ENCODE measurements at places on chromosomes 2 and 18.

DNA sequence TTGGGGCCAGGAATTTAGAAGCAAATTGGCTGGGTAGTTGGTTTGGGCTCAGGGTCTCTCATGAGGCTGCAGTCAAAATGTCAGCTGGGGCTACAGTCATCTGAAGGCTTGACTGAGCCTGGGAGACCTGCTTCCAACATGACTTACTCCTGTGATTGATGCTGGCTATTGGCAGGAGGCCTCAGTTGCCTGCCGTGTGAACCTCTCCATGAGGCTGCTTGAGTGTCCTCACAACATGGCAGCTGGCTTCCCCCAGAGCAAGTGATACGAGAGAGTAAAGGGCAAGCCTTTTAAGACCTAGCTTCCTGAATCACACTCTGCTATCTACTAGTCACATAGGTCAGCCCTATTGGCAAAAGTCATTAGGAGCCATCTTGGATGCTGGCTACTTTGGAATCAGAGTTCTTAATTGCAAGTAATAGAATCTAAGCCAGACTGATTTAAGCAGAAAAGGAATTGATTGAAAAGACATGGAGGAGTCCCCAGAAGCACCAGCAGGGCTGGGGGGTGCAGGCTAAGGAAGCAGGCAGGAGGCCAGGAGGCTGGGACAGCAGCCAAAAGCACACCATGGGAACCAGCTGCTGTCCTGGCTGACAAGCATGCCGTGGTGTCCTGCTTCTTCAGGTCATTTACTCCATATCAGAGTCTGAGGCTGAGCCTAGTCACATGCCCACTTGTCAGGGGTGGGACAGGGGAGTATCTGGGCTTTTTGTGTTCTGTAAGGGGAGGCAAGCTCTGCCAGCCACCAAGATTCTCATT is 7.8 kb upstream of the GIGYF2 start:
- no peak for DNase-seq

- no peak for DNase-seq
Measured at GRCh38 chr2:122528061-122528460, 772.6 kb downstream of the TSN start.

DNA sequence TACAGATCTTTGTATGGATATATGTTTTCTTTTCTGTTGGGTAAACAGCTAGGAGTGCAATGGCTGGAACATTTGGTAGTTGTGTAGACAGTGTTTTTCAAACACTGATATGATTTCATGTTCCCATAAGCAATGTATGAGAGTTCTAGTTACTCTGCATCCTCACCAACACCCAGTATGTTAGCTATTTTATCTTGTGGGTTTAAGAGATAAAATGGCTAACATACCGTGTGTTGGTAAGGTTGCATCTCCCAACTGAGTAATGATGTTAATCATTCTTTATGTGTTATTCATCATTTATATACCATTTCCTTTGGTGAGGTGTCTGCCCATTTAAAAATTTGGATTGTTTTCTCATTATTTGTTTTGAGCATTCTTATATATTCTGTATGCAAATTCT is 65.7 kb downstream of the LYPD6B start:
- DNase-seq: no peak

GRCh38 chr18:61736133-61736532 is 156.7 kb downstream of the RNF152 start:
- no peak for DNase-seq

- no peak for DNase-seq
Measured at GRCh38 chr2:25592766-25593292, 80.5 kb downstream of the DTNB start.

DNA sequence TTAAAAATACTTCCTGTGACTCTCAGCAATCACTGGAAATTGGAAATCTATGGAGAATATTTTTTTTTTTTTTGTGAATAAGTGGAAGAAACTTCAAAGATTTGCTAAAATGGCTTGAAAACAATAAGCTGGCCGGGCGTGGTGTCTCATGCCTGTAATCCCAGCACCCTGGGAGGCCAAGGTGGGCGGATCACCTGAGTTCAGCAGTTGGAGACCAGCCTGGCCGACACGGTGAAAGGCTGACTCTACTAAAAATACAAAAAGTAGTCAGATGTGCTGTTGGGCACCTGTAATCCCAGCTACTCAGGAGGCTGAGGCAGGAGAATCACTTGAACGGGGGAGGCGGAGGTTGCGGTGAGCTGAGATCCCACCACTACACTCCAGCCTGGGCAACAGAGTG is 155.5 kb upstream of the CAVIN2 start:
- no peak for DNase-seq

DNA sequence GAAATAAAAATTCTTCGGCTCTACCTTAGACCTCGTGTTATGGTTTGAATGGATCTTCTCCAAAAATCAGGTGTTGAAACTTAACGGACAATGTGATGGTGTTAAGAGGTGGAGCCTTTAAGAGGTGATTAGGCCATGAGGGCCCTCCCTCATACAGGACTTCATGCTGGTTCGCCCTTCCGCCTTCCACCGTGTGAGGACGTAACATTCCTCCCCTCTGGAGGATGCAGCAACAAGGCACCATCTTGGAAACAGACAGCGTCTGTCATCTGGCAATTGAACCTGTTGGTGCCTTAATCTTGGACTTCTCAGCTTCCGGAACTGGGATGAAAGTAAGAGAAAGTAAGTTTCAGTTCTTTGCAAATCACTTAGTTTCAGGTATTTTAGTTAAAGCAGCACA is 126.3 kb upstream of the SPRED2 start:
- DNase-seq: no peak

DNA sequence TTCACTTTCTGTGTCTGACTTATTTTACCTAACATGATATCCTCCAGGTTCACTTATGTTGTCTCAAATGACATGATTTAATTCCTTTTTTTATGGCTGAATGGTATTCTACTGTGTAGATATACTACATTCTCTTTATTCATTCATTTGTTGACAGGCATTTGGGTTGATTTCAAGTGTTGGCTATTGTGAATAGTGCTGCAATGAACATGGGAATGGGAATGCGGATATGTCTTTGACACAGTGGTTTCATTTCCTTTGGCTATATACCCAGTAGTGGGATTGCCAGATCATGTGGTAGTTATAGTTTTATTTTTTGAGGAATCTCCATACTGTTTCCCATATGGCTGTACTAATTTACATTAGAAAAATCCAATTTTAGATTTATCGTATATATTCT is 195.4 kb upstream of the KLHL14 start:
- no peak for DNase-seq

GRCh38 chr2:181621779-181622490 is 35.0 kb downstream of the CERKL start:
- no peak for DNase-seq

- DNase-seq: no peak
Measured at GRCh38 chr2:42928161-42928691, 135.8 kb upstream of the HAAO start.

DNA sequence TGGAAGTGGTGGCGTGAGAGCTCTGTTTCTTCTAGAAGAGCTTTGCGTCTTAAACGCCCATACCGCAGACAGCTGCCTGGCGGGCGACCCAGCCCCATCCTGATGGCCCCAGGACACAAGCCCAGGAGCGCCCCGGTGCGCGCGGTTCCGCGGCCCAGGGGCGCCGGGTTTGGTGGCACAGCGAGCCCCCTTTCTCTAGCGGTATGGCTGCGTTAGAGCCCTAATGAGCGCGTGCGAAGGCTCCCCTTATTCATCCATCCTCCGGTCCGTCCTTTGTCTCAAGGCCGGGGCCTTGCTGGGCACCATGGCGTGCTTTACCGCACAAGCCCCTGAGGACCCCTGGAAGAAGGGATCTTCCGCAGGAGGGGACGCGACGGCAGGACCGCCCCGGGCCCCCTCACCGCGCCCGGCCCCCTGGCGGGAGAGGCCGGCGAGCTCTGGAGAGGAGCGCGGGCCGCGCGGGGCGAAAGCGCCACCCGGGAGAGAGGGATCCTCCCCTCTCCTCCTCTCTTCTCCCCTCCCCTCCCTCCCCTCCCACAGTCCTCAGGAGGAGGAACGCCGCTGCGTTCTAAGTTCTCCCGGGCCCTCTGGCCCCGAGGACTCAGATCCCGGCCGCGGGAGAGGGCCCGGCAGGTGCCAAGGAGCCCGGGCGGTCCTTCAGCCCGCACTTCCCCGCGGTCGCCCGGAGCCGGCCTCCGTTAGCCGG is 626 bp upstream of the SLC1A4 start:
- DNase-seq: peak; percentile 55

DNA sequence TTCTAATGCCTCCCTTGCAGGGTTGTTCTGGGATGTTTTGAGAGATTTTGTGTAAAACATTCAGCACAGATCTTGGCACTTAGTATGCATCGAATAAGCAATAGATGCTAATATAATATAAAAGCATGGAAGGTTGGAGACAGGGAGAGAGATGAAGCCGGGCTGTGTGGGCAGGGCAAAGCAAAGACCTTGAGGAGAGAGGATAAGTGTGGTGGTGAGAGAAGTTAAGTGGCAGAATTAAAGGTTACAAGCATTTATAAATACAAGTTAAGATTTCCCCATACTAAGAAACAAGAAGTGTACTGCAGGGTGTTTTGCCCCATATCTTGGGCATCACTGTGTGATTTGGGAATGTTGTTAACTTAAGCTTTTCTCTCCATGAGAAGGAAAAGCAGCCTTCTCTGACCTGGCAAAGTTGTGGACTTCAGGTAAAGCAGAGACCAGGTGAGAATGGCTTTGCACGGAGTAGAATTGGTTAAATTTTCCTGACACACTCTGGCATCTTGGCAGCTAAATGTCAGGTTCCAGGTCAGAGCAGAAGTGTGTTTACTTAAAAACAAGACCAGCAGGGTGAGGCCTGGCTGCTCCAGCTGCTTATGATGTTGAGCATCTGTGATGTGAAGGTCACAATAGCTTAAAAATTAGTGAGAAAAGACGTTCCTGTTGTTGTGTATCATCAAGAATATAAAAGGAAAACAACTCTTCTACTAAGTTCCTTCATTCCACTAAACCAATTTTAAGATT is 288.5 kb upstream of the HNMT start:
- no peak for DNase-seq

DNA sequence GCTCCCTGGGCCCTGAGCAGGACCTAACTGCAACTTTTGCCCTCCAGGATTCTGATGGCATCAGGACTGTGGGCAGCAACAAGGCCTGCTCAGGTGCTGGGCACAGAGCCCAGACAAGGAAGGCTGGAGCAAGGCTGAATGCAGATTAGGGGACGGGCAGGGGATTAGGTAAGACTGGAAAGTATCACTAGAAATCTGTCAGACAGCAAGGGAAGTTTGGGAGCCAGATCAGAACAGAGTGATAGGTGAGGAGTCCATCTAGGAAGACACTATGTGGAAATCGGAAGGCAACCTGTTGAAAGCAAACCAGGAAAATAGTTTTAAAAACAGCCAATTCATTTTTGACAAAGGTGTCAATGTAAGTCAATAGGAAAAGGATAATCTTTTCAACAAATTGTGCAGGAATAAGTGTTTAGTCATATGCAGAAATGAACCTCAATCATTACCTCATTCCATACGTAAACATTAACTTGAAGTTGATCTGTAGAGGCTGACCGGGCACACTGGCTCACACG is 56.4 kb upstream of the STPG4 start:
- DNase-seq: no peak

DNA sequence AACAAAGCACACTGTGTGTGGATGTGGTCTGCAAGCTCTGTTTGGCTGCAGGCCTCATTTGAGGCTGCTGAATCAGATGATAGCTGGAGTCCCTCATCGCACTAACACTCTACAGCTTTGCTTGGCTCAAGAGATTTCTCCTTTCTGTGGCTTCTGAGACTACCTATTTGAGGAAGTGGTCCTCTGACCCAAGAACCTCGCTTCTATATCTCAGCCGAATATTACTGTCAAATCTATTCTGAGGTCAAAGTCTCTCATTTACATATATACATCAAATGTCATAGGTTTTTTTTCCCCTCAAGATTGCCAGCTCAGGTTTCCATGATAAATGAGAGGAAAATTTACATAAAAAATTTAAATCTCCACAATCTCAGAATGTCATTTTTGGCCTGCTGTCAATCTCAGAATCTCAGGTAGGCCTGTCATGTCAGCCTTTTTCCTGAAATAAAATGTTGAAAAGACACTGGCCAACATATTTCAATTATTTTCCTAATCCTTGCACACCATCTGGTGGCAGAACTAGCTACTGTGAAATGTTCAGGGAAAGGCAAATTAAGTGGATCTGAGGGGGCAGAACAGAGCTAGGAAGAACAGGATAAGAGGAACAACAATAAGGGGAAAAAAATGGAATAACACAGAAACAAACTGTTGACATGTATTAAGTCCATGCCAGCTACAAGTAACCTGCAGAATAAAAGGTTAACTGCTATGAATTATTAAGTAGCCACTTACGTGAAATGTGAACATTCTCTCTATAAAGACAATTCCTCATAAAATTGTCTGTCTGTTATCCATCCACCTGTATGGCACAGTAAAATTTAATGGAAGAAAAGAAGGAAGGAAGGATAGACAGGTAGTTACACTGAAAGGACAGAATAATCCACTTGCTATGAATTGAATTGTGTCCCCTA is 39.3 kb downstream of the AP1S3 start:
- peak; percentile 27 for DNase-seq

DNA sequence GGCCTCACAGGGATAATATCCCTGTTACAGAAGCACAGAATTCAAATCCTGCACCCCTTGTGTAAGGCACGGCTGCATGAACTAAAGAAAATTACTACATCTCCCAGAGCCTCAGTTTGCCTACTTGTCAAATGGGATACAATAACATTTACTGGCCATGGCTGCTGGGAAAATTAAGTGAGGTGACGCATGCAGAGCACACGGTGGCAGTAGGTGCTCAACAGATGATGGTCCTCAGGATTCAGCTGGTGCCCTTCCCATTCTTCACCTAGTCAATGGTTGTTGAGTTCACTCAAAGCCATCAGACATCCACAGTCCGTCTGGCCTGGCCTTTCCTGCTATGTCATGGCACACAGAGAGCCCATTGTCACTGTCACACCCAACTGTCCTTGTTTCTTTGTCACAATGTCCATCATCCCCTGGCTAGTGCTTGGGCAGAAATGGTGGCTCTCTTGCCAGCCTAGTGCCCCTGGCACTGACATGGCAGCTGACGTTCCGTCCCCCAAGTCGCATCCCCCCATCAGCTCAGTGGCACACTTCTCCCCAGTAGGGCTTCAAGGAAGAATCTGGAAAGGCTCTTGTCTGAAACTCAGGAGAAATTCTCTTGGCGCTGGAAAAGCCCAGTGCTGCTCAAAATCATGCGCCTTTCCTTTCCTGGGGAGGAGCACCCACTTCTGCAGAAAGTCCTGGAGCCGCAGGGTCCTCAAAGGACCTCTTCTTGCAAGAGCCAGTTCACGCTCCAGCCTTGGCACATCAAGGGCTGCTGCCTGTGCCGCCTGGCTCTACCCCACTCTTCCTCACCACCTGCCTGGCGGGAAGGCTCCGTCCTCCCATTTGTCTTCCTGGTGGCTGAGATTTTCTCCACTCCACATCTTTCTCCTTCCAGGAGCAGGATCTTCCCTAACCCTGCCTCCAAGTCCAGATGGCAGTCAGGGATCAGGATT is 55.9 kb upstream of the SLC66A3 start:
- DNase-seq: no peak

GRCh38 chr2:3212984-3213383 is 164.6 kb downstream of the EIPR1 start:
- no peak for DNase-seq

DNA sequence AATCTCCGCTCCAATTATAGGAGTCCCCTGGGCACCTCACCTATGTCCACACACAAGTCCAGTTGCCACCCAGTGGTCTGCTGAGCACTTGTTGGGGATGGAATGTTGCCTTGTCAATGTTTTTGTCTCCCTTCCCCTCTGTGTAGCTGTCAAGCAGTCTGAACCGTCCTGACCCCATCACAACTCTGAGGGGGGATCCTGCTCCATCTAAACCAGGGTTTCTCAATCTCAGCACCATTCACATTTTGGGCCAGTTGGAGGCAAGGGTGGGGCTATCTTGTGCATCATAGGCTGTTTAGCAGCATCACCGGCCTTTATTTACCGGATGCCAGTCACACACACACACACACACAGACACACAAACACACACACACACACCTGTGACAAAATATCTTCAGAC is 53.0 kb downstream of the CYP26B1 start:
- DNase-seq: no peak
